ENCODE measurements at places on chromosomes 2 and 18. TPM values are rescaled to one million over a fixed set of nuclear protein-coding genes. Genes with fewer than 3 reads are reported as not detected.

The ZNF513 gene
- 13.1 TPM for total RNA-seq

The GAREM2 gene
- 4.1 TPM for total RNA-seq

The ECEL1 gene
- 0.07 TPM for total RNA-seq

The REG3G gene
- total RNA-seq, result not detected

The MARCHF4 gene
- total RNA-seq, result not detected

The CD207 gene
- total RNA-seq, result not detected

The REG3A gene
- total RNA-seq, result not detected

The STAT4 gene
- total RNA-seq, result 93.2 TPM

The SERPINB10 gene
- not detected for total RNA-seq

The UBE2F gene
- 92.7 TPM for total RNA-seq

The TFPI gene
- not detected for total RNA-seq

The REG1A gene
- total RNA-seq, result not detected

The TNFAIP6 gene
- not detected for total RNA-seq

The POTEI gene
- total RNA-seq, result not detected

The NCKAP5 gene
- total RNA-seq, result not detected

All from T-helper 2 cell treated with Interferon-gamma antibody and Interleukin-4, amounts not matched to agents 100 ng/mL and 5 ng/mL, for 36 hours (primary cell).